ENCODE measurements at places on chromosomes 5 and 9.

DNA sequence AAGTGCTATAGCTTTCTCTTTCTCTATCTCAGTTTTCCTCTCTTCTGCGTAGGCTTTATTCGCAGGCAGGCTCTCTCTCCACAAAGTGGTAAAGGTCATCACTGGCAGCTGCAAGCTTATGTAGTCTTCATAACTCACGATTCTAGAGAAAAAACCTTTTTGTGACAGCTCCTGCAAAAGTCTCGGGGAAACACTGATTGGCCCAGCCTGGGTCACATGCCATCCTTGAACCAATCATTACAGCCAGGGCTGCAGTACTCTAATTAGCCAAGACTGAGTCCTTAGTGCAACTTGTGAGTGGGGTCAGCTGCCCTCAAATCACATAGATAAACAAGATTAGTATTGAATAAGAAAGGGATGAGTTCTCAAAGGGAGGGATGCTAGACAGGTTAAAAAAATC lies 18.3 kb upstream of the FRMPD1 start:
- no peak for DNase-seq

- no peak for DNase-seq
Measured at GRCh38 chr9:81685763-81686613, 3.4 kb downstream of the TLE1 start.

DNA sequence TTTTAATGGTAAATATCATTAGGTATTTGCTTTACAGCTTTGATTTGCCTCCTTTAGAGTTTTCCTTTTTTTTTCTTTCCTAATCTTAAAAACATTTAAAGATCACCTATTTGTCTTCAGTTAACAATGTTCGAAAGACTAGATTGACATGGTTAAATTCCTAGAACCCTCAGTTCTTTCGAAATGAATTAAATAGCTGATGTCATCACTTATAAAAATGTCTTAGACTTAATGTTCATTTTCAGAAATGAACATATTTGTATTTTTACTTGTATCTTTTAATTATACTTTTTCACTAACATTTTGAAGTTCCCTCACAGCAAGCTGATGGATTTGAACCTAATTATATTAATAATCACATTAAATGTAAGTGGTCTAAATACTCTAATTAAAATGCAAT lies 205.3 kb upstream of the IRX4 start:
- DNase-seq = no peak

DNA sequence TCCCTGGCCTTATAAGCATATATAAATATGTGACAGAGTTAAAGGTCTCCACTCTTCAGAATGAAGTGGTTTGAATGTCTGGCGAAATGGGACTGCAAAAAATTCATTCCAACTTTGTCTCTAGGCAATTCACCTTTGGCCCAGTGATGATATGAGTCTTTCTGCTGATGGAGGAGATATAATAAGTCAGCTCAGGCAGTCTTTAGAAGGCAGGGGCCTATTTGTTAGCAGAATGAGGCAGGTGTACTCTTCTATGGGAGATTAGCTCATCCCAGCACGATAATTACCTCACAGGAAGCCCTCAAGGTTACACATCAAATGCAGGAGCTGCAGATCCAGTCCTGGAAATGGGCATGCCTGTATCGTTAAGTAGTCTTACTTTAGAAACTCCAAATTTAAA lies 300.5 kb downstream of the NR2F1-AS1 start:
- DNase-seq = no peak

DNA sequence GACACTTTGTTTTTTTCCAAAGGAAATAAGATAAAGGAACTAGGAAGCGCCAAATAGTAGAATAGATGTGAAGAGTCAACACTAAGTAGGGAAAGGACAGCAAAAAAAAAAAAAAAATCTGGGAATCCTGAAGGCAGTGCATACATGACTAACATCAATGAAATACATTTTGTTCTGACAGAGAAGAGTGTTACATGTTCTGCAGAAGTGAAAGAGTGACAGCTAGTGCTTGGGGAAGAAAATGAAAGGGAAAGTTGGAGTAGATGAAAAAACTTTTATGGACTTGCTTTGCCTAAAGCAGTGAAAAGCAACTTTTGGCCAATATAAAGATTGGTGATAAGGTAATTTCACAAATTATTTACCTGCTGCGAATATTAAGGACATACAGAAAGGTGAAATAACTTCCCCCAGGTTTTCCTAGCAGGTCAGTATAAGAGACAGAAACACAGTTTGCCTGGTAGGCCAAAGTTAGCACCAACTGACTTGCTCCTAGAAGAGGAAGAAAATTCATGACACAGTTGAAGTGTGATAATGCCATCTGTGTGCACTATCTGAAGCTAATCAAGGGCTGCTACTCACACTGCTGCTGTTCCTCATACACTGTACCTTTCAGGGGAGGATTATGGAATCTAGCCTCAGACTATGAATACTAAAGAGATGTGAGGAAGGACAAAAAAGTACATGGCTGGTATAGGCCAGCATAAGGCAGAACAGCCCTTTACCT lies 38.6 kb downstream of the RANBP6 start:
- DNase-seq = no peak

- no peak for DNase-seq
Measured at GRCh38 chr5:176413255-176413565, 3.1 kb downstream of the CLTB start.

GRCh38 chr5:168169791-168170190 lies 121.7 kb upstream of the WWC1 start:
- no peak for DNase-seq

DNA sequence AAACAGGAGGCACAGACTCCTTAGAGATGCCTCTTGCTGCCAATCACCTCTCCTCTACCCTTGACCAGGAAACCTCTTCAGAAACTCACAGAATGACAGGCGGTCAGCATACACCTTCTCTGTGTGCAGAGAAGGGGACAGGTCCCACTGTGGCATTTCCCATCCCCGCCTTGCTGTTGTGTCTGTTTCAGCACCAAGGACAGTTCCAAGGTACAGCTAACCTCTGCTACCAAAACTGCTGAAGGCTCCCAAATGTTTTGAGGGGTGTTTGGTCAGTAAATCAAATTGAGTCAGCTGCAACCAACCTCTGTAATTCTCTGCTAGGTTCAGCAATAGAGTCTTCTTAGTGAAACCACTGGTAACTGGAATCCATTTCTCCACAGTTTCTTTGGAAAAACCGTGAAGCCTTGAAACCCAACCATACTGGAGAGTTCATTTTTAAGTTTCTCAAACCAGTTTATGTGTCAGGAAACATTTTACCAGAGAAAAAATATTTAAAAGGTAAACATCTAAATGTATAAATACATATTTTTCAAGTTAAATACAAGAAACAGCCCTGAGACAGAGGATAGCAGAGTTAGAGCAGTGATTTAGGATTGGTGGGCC lies 122.0 kb downstream of the DRD1 start:
- DNase-seq = no peak

DNA sequence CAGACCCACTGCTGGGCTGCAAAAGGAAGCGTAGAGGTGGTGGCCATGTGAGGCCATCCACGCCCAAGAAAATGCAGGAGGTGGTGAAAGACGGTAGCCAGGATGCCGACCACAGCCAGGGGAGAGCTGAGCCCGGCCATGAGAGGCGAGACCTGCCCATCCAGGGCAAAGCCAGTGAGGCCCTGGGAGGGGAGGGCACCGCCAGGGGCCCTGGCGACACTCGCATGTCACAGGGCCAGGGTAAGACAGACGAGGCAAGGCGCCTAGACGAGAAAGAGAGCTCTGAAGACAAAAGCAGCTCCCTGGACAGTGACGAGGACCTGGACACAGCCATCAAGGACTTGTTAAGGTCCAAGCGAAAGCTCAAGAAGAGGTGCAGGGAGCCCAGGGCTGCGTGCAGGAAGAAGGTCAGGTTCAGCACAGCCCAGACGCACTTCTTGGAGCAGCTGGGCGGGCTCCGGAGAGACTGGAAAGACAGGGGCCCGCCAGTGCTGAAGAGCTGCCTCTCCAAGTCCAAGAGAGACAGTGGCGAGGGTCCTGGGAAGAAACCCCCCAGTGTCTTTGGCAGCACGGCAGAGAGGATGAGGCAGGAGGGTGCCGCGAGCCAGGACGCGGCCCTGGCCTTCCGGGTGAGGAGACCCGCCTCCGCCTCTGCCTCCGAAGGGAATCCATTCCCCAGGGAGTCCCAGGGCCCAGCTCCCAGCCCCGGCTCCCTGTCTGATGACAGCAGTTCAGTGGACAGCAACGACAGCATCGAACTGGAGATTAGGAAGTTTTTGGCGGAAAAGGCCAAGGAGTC lies 6.9 kb downstream of the PPP1R26 start:
- no peak for DNase-seq

DNA sequence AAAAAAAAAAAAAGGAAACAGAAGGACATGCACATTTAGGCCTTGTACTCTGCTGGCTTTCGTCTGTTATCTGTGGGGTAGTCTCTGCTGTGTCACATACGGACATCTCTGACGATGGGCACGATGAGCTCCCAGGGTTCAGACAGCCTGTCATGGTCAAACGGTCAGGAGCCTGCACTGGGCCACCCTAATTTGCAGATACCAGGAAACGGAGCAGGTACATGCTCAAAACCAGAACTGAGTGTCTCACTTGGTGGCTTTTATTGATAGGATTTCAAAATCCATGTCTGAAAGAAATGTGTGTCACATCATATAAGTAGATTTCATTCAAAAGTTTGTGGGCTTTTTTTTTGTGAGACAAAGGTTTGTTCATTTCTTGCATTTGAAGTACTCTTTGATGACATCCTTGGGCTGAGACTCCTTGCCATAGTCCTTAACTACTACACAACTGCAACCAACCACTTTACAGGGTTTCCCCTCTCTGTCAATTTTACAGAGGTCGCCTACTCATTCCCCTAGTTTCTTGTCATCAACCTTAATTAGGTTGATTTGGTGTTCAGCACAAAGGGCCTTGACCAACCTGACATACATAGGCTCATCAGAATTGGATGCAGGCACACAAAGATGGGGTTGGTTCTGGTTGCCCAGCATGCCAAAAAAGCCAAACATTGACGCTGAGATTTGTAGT lies 9.0 kb downstream of the CKMT2 start:
- no peak for DNase-seq

DNA sequence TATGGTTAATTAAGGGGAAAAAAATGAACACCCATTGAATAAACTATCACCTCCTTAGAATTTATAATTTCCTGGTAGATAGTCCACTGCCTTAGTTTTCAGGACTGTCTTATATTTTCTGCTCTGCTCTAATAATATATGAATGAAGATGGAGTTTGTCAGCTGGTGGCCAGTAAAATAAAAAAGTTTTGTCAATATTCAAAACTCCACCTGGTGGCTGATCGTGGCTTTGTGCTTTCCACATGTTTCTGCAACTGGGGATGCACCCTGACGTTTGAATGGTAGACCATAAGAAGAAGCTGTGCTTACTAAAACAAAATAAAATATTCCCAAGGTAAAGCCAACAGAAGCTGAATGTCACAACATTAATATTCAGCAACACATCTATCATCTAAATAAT lies 286.6 kb upstream of the IZUMO3 start:
- DNase-seq = no peak

DNA sequence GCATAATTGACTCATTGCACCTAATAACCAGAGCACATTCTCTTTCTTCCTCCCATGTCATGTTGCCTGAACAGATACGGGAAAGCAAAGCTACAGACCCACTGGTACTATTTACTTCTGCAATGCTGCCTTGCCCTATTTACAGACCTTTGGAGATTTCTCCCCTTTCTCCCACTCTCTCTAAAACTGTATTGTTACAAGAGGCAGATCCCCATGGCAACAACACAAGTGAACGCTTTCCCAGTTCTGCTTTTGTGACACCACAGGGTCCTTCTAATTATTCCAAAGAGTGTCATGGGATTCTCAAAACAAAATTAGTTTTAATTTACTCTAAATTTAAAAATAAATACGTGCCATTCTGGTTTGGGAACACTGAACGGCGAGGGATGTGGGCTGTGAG lies 104.7 kb downstream of the KCTD16 start:
- DNase-seq = no peak

DNA sequence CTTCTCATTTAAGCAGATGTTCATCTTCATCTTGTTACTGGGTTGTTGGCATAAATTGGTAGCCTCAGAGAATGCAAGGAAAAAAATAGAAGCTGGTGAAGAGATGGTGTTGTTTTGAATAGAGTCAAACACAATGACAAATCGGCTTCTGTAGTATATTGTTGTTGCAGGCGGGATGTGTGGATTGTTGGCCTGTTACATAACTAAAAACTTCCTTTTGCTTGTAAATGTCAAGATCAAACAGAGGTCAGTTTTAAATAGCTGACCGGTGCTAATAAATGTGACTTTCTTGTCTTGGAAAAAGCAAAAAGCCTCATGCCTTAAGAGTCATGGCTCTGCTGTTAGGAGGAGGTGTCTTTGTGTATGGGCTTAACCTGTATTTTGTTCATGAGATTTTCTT lies 59.2 kb downstream of the CCDC192 start:
- DNase-seq = no peak

- no peak for DNase-seq
Measured at GRCh38 chr5:20434786-20435185, 446.8 kb upstream of the CDH18 start.

DNA sequence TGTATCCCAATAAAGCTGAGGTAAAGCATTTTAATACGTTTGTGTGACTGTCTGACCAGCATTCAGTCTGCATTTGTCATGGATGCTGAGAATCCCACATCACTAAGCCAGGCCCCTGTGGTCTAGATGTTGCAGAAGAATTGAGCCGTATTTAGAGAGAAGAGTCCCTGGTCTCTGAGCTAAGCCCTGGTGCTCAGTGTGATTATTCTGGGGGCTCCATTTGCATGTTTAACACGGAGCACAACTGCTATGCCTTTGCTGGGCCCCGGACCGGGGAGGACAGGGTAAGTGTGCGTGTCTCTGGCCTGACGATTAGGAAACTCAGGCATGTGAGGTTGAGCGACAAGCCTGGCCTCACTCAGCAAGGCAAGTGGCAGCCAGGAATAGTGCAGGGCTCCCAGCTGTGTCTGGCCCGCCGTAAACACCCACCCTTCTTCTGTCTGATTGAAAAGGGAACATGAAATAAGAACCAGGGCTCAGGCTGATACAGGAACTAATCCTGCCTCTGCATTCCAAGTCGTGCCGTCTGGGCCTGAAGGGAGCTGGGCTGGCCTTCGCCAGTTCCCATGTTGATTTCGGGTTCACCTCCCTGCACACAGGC lies 22.3 kb downstream of the FAM78A start:
- no peak for DNase-seq

GRCh38 chr5:128237546-128237945 lies 154.0 kb downstream of the SLC12A2 start:
- DNase-seq = no peak

DNA sequence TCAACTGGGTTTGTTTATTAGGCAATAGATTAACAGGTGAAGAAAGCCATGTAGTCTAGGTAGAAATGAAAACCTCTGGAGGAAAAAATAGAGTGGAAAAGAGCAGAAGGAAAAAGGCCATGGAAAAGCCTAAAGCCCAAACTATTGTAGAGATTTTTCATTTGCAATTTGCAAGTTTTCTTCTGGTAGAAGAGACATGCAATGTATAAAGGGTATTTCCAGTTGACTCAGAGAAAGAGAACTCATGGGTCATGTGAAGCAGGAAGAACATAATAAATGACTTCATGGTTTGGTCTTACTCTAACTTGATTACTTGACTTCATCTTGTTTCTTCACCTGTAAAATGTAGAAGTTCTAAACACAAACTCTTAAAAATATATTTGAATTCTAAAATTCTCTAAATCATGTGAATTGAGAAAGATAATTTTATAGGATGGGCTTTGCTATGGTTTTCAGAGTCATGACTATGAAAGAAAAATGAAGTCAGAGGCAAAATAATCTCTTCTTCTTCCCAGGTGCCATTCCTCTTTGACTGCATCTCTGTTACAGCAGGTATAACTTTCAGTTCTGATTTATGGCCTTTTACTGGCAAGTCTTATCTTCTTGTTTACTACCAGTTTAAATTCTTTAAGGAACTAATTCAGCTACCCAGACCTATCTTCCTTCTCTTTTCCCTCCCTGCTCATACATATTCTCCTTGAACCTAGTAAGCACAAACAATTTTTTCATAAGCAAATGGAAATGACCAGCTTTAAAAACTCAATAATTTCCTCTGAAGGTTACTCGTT lies 47.7 kb upstream of the TMC1 start:
- DNase-seq = no peak

Measured in activated T-helper 1 cell treated with Interleukin-2 at 50 U/mL for 16 hours (primary cell).